Hippocampal formation (tissue), 2 donors: ENCODE measurements at places on chromosomes 2 and 18.

GRCh38 chr18:22713511-22713910 is 219.6 kb upstream of the RBBP8 start:
- DNase-seq, result no peak

DNA sequence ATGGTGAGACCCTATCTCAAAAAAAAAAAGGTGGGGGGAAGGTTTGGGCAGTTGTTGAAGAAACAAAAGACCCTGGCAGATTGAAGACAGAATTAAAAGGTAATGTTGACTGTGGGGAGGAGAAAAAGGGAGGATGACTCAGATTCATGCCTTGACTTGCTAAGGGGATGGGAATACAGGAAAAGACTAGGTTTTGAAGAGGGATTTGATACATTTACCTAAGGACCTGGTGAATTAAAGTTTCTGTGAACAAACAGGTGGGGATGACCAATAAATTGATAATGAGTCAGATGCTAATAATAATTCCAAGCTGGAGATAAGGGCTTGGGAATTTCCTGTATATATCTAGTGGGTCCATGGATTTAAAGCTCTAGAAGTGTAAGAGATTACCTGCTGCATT is 27.6 kb downstream of the TTR start:
- DNase-seq, result no peak

DNA sequence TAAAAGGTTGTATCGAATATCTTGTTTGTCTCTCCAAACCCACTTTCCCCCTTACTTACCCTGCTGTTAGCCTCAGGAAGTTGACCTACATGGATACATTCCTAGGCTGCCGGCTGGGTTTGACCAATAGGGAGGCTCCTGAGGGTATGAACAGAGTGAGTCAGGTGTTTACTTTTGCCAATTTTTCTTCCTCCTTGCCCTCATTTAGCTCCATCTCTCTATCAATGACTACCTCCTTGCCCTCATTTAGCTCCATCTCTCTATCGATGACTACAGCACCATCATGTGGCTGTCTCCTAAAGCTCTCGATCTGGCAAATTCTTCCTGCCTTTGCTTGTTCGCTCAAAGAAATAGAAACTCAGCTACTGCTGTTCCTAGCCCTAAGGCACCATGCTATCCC is 571.9 kb upstream of the CRIM1 start:
- no peak for DNase-seq

GRCh38 chr2:241739651-241740050 is 5.2 kb downstream of the D2HGDH start:
- DNase-seq, result no peak

DNA sequence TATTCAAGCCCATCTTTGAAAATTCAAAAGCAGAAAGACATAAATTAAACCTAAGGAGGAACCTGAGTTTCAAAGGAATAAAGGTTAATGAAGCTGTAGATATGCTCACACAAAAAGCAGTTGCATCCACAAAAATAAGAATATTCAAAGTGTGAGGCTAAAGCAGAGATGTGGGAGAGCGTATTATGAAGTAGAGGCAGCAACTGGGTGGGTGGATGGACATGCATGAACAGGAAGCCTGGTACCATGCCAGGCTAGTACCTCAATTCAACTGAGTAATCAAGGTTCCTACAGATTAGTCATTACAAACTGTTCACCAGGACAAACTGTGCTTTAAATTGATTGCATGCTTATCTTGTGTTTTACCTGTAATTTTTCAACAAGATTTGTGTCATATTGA is 330.0 kb upstream of the PKDCC start:
- no peak for DNase-seq

DNA sequence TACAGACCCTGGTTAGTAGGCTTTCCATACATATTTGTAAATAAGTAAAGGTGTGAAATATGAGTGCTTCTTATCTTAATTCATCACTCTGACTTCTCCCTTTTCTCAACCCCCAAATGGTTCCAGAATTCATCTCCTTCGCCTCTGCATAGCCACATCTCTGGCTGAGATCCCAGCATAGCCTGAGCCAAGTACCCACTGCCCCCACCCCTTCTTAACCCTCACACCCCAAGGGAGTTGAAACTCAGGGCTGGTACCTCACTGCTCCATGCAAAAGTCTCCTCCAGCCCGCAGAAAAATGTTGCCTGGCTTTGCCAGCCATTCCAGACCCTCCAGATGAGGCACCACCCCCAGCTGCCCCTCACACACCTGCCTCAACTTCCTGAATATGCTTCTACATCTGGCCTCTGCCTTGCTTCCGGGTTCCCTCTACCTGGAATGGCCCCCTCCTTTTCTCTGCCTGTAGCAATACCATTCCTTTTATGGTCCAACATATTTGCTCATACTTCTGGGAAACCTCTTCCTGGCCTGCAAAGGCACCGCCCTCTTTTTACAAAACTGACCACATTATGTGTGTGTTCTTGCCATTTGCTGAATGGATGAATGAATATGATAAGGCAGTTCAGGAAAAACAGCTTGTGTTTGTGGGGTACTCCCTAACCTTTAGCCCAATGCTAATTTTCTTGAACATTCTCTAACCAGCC is 112.8 kb downstream of the CELF4 start:
- no peak for DNase-seq

DNA sequence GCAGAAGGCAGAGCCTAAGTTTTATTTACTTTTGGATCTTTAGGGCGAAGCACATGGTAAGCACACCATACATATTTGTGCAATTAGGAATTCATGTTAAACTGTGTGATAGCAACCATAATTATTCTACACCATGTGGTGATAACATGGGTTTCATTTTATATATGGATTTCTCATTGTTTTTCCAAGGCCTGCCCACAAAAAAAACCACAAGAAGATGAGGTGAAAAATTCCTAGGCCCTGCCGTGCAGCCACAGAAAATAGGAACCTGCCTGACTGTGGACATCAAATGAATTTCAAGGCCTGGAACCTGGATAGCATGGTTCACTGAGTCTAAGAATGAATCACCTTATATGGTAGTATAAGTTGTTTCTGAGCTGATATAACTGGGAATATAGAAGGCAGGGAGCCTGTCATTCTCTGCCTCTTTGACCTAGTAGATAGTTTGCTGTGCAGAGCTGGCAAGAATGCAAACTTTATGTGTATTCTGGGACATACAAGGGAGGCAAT is 22.4 kb upstream of the SSB start:
- no peak for DNase-seq
